ENCODE measurements at places on chromosomes 3 and 15.
A peak's percentile ranks its signal among the peaks of the same experiment; 100 is the strongest.

GRCh38 chr3:129855832-129856419 is 37.6 kb downstream of the TMCC1 start:
- DNase-seq, result peak; percentile 19

- DNase-seq, result no peak
Observed at GRCh38 chr3:61602466-61602865, 41.1 kb downstream of the PTPRG start.

- no peak for DNase-seq
Observed at GRCh38 chr3:168307893-168308292, 212.2 kb upstream of the GOLIM4 start.

DNA sequence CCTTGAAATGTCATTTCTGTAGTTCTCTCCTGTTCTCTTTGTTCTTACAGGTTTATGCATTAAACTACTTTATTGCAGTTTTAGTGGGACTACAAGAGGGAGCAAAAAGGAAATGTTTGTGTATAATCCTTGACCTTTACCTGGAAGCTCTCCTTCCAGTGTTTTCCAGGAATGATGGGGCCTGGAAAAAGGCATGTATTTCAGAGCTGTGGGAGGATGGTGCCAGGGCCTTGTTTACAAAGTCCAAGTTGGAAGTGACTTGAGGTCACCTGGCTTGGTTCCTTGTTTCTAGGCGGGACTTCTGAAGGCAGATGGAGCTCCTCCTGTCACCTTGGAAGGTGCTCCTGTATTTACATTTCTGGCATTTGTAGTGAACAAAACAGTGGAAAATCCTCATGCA is 15.1 kb downstream of the ACVR2B start:
- no peak for DNase-seq

DNA sequence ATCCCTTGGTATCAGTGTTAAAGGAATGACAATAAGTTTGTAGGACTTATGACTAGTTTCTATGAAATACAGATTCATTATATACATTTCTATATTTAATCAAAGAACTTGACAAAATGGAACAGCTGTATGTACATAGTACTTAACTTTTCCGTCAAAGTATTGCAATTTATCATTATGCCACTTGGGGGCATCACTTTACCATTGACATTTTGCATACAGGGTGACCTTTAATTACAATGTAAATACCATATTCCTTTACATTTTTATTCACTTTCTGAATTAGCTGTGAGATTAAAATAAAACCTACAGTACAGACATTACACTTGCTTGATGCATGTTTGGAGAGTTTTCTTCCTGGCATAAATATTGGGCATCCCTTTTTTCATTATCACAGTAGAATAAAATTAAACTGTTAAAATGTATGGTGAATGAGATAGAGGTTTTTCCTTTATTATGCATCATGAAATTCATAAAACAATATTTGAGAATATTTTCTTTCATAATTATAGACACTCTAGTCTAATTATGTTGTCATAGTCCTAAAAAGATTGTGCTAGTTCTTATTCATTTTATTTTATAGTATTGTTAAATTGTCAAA is 6.9 kb downstream of the NEK11 start:
- DNase-seq, result peak; percentile 44

GRCh38 chr15:27427276-27427675 is 456.3 kb downstream of the GABRG3 start:
- DNase-seq, result no peak

DNA sequence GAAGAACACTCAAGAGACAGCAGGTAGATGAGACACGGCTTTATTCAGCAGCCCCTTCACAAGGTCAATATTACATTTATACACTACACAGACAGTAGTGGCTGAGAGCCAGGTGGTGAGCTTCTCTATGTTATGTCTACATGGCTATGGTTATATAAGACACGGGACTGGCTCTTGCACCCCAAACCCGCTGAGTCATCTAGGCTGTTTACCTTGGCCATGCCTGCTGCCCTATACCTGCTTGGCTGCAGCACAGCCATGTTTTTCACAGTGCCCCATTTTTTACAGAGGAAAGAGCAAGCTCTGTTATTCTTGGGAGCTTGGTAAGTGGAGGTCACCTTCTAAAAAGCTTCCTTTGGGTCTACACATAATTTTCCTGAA is 231.6 kb downstream of the IGSF11 start:
- no peak for DNase-seq

DNA sequence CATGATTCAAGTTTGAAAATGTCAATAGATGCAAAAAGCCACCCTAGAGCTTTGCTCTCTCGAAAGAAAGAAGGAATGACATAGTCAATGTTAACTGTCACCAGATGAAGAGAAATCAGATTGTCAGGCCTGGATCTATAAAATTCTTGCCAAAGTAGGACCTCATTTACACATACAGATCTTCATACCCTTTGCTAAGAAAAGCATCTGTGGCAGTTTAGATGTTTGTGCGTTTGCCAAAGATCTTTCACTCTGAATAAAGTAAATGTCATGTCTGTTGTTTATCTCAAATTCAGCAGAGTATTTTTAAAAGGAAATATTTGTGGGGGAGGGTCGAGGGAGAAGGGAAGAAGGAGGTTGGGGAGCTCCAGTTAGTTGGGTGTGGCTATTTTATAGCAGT is 119.4 kb downstream of the FEZF2 start:
- no peak for DNase-seq

DNA sequence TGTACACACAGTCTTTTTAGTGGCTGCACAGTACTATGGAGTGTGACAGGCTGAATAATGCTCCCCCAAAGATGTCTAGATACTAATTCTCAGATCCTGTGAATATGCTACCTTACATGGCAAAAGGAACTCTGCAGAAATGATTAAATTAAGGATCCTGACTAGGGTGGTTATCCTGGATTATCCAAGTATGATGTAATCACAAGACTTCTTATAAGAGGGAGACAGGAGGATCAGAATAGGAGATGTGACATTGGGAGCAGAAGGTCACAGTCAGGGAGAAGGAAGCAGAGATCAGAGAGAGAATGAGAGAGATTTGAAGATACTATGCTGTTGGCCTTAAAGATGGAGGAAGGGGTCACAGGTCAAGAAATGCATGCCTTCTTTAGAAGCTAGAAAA is 34.5 kb downstream of the GABPB1 start:
- DNase-seq, result no peak

GRCh38 chr3:161420746-161421145 is 49.4 kb upstream of the SPTSSB start:
- no peak for DNase-seq

GRCh38 chr3:196708467-196708866 is 3.6 kb downstream of the CEP19 start:
- peak; percentile 30 for DNase-seq

DNA sequence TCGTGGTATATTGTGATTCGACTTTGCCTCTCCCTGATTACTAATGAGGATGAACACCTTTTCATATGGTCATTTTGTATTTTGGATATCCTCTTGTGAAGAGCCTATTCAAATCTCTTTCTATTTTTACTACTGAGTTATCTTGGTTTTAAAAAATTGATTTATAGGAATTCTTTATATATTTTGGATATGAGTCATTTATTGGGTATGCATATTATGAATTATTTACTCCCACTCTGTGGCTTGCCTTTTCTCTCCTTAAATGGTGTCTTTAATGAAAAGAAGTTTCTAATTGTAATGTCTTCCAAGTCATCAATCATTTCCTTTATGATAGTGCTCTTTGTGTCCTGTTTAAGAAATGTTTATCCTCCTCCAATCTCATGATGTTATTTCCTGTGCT is 191.5 kb upstream of the DPH6 start:
- peak; percentile 59 for DNase-seq

DNA sequence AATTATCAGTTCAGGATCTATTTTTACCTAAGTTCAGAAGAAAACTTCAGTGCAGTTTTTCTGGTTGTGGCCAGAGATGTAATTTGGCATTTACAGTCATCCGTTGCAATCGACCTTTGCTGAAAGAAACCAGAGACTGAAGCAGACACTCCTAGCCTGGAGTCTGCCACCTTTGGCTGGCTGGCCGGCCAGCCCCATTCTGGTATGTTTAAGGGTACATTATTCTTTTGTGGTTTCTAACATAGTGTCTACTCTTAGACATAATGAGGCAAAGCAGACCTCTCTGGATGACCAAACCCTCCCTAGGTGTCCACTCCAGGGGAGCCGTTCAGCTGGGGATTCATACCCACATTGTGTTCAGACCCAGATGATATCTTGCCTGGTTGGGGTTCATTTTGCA is 275.9 kb upstream of the TPM1 start:
- peak; percentile 51 for DNase-seq

- no peak for DNase-seq
Observed at GRCh38 chr3:150736903-150737832, 25.8 kb downstream of the SIAH2 start.

GRCh38 chr15:74781431-74782258 is at the start of gene CSK:
TSS of gene CSK (plus strand) at chr15:74782080. CDS start at chr15:74798298, 16,218 bp downstream.
- DNase-seq, result peak; percentile 44

DNA sequence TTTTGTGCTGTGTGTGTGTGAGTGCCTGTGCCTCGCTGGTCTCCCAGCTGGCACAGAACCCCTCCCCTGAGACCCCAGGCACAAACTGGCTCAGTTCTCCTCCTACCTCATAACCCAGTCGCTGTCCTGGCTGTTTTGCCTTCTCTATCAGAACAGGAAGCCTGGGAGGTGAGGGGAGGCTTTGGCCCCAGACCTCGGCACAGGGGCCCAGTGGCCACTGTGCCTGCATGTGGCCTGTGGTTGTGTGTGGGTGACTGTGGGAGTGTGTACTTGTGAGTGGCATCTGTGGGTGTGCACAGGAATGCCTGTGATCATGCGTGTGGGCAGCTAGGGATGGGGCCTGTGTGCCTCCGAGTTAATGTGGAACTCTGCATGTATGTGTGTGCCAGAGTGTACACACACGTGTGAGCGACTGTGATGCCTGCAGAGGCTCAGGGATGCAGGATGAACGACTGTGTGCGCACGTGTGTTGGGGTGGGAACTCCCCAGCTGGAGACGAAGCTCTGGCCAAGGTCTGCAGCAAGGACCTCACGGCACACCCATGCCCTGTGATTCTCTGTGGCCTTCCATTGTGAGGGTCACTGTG is 32.3 kb downstream of the PSTPIP1 start:
- no peak for DNase-seq

DNA sequence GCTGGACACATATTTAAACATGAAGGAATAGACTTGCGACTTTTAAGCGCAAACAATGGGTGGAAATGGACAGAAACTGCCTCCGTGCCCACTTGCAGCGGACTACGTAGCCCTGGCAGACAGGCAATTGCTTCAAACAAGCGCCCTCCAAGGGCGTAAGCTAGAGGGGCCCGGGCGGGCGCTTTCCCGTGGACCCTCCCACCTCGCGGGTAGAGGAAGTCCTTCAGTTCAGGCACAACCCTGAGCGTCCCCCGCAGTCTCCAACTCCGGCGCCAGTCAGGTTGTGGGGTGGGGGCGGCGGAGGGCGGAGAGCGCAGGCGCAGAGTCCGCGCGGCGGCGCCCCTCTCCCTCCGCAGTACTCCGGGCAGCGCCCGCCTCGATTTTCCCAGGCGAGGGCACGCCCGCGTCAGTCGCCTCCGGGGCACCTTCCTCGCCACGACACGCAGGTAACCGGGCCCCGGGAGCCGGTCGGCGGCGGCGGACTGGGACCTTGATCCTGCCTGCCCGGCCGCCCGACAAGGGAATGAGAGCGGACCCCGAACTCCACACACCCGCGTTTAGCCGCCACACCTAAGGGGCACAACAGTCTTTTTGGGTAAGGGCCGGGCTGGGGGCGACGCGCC is at the start of gene SLC35G2:
Gene SLC35G2, plus strand, starts transcription at position 358 of the 623 bp plus-strand sequence. CDS start 35,335 bp downstream, outside the sequence.
- peak; percentile 31 for DNase-seq

DNA sequence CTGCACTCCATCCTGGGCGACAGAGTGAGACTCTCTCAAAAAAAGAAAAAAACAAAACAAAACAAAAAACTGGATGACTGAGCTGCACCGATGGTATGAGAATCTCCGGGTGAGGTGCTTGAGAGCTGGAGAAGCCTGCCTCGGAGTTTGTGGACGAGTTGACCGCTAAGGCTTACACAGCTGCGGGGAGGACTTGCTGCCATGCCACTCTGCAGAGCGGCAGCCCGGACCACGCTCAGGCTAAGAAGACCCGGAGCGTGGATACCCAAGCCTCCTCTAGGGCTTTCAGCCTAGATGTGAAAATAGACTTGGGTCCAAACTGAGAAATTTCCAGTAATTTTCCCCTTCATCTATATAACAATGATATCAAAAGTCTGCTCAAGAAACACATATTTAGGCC is 16.0 kb downstream of the NRROS start:
- no peak for DNase-seq

GRCh38 chr3:67082533-67083024 is 84.5 kb downstream of the KBTBD8 start:
- no peak for DNase-seq

GRCh38 chr3:64444490-64445108 is 219.3 kb upstream of the PRICKLE2 start:
- DNase-seq, result no peak

DNA sequence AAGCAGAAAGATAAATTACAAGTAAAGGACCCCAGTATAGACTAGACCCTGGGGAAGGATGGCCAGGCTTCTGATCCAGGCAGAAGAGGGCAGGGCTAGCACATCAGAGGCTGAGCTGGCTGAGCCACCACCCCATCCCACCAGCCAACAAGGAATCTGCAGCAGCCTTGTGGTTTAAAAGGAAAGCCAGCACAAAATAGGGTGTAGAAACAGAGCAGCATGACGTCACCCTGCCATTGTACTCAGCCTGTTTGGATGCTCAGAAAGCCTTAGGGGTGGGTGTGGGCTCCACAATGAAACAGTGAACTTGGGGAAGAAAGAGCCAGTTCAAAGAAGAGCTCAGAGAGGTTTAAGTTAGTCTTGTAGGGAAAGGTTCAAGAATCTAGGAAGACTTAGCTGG is 28.2 kb downstream of the DUOX1 start:
- peak; percentile 87 for DNase-seq

DNA sequence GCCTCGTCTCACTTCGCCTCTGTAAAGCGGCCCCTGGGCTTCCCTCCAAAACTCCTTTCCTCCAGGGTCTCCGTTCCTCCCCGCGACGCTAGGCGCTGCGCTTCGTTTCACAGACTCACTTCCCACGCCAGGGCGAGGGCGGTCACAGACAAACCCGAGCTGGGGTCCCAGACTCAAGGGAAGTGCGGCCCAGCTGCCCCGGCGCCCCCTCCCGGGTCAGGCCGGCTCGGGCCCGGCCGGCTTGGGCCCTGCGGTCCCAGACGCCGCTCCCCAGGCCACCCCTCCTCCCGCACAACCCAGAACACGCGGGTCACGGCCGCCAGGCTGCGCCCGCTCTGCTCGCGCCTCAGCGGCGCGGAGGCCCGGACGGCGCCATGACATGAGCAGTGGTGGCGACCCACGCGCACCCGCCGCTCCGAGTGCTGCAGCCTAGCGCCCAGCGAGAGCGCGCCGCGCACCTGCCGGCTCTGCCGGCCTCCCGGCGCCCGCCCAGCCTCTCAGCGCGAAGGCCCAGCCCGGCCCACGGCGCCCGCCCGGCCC is 547 bp downstream of the NUP210 start:
- DNase-seq, result no peak

GRCh38 chr15:69808756-69809155 is 289.0 kb downstream of the TLE3 start:
- peak; percentile 92 for DNase-seq

GRCh38 chr3:61718565-61718964 is 157.2 kb downstream of the PTPRG start:
- no peak for DNase-seq

GRCh38 chr3:16841904-16842271 is 42.9 kb upstream of the PLCL2 start:
- DNase-seq, result no peak
